ENCODE measurements at places on chromosomes 5 and 9.

DNA sequence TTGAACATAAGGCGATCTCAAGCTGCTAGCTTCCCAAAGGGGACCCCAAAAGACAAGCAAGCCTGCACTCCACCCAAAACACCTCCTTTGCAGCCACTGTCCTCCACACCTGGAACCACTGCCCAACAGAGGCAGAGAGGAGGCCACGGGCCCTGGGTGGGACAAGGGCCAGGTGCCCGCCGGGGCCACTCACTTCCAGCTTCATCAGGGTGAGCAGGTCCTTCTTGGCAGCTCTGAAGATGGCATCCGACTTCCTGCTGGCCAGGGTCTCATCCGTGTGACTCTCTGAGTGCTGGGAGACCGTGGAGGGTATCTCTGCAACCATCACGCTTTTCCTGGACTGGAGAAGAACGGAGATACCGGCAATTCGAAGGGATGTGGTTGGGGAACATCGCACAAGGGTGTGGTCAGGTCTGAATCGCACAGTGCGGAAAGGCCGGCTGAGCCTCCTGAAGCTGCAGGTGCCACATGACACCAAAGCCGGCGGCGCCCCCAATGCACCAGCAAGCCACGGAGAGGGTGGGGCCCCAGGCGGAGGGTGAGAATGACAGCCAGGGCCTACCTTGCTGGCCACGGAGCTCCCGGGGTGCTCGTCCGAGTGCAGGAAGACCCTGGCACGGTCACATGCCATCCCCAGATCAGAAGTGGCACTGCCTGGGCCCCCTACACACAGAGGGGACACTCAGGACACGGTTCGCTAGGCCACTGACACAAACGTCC, 44.6 kb downstream of the PNPLA7 start:
- no peak for DNase-seq

DNA sequence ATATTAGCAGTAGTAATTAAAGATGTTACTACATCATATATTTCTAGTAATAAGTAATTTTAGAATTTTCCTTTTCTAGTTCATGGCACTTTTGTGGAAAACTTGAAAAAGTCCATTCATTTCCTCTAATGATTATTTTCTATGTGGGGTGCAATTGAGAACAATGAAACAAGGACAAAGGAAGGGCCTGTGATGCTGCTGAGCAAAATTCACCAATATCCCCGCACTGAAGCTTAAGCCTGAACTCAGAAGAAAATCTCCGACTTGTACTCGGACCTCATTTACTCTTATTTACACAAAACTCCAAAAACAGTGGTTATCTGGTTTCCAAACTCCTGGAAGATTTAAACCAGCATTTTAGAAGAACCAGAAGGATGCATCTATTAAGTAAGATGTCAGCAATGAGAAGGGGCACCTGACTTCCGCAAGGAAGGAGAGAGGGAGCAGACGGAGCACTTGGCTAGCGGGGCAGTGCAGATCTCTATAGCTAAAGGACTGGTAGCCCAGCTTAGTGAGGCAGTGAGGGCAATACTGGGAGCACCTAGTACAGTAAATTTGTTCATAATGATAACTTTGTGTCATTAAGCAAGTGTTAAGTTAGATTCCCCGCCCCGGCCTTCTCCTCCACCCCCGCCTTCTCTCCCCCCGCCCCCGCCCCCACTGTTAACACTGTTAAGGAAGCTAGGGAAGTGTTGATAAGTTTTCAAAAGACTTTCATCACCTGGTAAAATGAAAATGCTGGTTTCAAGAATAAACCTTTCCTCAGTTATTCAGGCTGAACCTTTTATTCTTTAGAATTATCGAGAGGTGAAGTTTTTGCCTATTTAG, 123.3 kb downstream of the ZSWIM6 start:
- DNase-seq = no peak

DNA sequence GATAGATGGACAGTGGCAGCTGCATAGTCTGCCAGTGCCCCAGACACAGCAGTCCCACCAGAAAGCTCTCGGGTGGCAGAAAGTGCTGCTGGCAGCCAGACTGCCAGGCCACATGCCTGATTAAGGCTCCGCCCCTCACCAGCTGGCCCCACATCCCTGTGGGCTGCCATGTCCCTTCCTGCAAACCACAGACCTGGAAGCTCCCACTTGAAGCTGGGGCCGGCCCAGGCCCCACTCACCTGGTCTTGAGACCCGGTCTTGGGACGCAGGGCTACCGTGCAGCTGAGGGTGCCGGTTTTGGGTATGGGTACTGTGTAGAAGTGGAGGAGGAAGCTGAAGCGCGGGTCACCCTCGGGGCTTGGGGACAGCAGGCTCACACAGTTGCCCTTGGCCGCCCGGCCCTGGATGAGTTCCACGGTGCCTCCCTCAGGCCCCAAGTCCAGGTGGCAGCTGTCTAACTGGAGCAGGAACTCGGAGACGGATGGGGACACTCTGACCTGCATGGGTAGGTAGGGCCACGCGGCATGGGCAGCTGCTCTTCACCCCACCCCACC, 15.3 kb downstream of the FPGS start:
- DNase-seq = no peak

- DNase-seq = no peak
These were observed 732.9 kb downstream of the MTRR start for GRCh38 chr5:8601831-8602354.

- DNase-seq = no peak
These were observed 14.5 kb upstream of the COL27A1 start for GRCh38 chr9:114140850-114141249.

GRCh38 chr9:33524306-33524947, 376 bp downstream of the ANKRD18B start:
- no peak for DNase-seq

DNA sequence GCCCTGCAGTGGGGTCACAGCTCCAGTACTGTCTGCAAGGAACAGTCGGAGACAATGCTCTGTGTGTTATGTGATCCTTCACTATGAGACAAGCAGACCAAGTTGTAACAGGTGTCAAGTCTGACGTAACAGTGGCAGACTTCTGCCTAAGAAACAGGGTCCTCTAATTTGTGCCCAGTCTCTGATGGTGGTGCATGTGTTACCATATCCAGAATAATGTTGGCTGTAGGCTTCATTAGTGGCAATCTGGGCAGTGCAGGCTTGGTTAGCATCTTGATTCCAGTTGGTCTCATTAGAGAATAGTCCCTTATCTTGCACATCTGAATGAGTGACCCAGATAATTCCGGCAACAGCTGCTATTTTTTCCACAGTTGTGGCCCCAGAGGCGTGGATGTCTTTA, 33.8 kb downstream of the ZNF131 start:
- DNase-seq = no peak

DNA sequence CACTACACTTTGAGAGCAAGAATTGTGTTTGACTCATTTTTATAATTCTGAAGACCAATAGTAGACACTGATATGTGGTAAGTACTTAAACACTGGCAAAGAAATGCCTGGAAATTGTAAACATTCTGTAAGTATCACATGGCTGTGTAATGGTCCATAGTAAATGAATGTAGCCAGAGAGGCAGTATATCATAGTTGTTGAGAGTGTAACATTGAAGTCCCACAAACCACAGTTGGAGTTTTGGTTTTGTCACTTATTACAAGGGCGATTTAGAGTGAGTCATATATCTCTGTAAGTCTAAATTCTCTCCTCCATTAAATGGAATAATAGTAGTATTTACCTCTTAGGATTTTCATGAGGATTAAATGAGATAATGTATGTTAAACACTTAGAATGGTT, 181.1 kb upstream of the MEF2C start:
- no peak for DNase-seq

DNA sequence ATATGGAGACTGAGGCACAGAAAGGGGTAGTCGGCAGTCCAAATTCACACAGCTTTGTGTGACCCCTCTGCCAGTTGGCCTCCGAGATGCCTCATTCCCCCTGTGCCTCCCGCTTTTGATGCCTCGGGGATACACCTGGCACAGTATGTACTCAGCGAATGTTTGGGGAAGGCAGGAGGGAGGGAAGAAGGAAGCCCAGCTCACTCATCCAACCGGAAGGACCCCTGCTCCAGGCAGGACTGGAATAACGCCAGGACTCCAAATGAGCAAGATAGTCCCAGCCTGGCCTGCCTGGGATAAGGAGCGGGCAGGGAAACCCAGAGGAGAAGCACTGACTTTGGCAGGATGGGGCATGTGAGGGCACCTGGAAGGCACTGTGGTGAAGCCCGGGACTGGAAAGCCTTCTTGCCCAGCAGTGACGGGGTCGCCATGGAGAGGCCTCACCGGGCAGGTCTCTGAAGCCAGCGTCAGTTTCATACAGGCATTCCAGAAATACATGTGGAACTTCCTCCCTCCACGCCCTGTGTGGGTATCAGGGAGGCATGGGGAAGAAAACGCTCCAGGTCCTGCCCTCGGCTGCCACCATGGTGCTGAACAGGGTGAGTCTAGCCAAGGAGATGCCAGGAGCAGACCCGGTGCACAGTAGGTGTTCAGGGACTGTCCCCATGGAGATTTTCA, 20.3 kb downstream of the LMX1B start:
- DNase-seq = no peak

- DNase-seq = peak; percentile 71
These were observed 793.7 kb upstream of the RGMB start for GRCh38 chr5:97979740-97980139.

DNA sequence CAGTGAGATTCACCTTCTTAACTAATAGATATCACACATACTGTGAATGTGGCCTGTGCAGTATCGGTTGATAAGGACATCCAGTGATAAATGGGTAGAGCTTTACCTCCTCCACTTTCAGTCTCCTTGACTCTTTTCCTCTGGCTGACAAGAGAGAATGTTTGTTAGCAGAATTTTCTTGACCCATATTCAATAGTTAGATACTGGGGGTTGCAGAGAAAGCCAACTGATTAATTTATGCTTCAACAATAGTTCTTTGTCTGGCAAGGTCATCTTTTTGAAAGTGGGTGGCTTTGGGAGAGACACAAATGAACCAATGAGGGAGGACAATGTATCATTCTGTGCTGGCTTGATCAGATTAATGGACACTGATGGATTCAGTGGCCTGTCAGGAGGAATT, 30.3 kb downstream of the TTC23L start:
- no peak for DNase-seq

GRCh38 chr5:138748630-138749081, 4.6 kb upstream of the CTNNA1 start:
- DNase-seq = peak; percentile 65

DNA sequence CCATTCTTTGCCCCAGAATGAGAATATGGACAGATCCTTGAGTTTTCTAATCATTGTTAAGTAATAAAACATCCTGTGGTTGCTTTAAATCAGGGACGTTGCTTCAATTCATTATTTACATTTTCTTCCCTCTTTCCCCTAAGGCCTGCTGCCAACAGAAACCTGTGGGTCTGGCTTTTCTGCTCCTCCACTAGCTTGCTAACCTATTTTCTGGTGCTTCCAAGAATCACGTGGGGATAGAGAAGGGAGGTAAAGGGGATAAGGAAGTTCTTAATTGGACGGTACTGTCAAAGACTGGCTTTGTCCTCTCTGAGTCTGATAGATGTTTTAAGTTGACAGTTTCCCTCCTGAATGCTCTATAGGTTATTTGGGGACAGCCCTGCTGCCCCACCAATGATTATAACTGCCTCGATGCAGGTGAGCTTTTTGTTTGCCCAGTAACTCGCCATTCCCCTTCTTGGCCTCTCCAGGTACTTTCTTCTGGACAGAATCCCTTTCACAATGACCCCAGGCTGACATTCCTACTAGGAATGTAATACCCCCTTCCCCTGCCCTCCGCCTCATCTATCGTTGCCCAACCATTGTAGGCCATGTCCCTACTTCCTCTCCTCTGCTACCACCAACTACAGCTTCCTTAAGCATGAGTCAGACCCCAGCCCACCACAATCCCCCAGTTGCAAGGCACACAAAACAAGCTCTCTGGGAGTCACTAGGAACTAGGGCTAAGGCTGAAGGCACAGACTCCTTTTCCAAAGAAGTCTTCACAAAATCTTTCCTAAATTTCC, 19.9 kb upstream of the CPEB4 start:
- DNase-seq = peak; percentile 58

DNA sequence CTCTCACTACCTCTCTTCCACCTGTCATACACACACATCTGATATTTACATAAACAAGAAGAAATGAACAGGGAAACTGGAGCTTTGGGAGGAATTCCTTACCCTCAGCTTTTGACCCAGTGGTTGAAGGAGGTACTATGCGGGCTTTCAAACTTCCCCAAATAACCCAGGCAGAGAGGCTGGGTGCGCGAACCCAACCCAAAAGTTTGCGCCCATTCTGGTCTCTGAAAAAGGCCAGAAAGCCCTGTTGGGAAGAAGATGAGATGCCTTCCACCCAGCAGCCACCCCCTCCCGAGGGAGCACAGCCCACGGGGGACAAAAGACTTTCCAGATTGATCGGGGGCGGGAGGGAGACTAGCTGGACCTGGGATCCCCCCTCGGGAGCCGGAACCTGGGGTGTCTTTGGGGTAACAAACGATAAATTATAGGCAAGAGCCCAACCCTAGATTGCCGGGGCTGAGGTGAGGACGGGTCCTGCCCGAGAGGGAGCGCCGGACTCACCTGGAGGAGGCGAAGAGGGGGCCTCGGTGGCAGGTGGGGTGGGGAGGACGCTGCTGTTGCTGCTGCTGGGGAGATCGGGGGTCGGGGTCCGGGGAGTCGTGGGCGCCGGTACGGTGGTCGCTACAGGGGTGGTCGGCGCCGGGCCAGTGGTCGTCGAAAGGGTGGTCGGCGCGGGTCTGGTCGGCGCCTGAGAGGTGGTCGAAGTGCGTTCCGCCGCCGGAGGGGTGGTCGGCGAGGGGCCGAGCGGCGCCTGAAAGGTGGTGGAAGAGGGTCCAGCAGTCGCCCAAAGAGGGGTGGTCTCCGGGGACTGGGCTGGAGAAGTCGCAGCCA, 798 bp downstream of the MEGF9 start:
- no peak for DNase-seq

DNA sequence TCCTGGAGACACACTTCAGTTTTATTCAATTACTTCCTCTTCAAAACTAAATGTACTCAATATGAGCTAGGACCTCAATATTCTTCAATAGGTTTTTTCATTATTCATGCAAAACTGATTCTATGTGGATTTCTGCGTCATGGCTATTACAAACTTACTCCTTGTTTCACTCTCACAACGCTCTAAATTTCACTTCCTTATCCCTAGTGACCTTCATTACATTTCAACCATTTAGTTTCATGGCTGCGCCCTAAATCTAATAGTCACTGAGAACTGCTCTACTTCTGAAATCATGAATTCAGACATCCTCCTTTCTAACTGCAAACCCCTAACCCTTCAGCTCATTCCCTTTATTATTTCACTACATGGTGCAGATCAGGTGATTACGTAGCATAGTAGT, 93.9 kb downstream of the SLC25A46 start:
- no peak for DNase-seq

DNA sequence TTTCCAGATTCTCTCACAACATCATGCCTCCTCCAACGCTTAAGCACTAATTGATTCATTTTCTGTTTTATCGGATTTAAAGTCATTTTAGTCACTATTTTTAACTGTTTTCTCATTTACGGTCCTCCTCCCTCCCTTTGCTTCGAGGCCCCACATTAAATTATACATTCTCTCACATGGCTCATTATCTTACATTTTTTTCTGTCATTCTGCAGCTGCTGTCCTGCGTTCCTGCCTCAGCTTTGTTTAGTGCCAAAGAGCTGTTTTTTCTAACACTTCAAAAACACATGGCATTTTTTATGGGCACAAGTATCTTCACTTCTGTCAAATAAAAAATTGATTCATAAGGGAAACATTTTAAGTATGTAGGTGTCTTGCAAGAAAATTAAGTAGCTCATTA, 130.1 kb upstream of the FST start:
- DNase-seq = no peak

Data from choroid plexus epithelial cell (primary cell).